ENCODE measurements at places on chromosomes 1 and 21.

DNA sequence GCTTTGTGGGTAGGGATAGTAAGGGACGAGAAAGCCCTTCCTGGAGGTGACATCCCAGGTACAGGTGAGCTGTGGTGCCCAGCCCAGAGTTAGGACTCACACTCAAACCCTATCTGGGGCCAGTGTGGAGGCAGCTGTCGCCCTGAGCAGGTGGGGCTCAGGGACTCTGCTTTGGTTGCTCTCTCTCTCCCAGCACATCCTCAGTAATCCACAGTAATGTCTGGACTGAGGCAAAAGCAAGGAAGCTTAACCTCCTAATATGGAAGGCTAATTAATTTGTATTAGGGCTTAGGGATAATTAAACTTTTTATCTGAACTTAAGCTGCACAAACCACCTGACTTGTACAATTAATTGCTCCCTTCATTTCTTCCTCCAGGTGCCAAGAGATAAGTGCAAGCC is 38.2 kb downstream of the DDX20 start:
- DNase-seq = no peak

DNA sequence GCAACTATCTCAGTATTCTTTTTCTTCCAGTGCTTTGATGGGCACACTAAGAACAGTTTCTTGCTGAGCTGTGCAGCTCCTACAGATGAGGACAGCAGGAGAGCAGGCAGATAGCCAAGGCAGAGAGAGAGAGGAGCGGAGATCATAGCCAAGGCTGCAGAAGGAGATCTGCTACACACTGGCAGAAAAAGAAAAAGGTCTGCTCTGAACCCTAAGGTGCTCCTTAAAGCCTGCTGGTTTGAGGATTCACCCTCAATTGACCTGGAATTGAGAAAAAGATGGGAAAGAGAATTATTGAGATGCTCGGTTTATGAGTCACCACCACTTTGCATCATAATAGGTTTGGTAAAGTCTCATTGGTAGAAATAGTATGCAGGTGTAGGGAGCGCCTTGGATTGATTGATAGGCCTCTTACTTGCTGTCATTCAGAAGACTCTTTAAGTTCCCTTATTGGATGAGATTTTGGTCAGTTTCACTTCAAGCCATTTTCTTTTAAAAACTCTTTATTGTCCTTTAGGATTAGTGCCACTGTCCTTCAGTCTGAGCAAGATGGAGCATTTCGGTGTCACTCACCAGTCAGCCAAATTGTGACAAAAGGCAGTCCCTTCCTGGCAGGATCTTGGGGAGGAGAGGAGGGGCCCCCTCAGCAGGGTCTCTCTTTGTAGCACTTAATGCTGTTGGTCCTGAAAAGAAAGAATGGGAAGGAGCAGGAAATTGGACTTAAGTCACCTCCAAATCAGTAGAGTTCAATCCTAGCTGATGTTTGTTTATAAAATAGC is 685.0 kb downstream of the ADGRL2 start:
- no peak for DNase-seq

- DNase-seq = no peak
Measured at GRCh38 chr1:114524944-114525343, 13.9 kb upstream of the TRIM33 start.

GRCh38 chr1:151043163-151043562 is 4.4 kb upstream of the C1orf56 start:
- DNase-seq = no peak

Data from GM06990 (cell line).